ENCODE measurements at places on chromosomes 6 and 20.

DNA sequence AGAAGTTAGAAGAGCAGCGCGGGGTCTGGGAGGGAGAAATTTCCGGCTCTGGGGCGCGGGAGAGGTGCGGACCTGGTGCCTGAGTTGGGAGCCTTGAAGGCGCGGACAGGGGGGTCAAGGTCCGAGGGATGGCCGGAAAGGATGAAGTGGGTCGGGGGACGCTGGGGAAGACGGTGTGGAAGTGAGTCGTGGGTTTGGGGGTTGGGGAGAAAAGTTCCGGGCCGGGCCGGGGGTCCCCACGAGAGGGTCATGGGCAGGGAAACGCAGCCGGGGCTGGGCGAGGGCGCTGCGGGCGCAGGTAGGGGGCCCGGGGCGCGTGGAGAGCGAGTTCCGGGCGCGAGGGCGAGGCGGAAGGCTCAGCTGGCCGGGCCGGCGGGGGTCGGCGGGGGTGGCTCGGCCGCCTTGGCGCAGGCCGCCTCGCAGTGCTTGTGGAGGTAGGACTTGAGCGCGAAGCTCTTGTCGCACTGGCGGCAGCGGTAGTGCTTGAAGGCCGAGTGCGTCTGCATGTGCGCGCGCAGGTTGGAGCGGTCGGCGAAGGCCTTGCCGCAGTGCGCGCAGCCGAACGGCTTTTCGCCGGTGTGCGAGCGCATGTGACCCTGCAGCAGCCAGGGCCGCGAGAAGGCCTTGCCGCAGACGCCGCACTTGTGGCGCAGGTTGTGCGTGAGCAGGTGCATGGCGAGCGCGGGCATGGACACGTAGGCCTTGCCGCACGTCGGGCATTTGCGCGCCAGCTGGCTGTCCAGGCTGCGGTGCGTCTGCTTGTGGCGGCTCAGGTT is 10.5 kb upstream of the SRXN1 start:
- no peak for DNase-seq

- no peak for DNase-seq
These were observed 8.8 kb downstream of the BICRAL start for GRCh38 chr6:42790549-42791181.

DNA sequence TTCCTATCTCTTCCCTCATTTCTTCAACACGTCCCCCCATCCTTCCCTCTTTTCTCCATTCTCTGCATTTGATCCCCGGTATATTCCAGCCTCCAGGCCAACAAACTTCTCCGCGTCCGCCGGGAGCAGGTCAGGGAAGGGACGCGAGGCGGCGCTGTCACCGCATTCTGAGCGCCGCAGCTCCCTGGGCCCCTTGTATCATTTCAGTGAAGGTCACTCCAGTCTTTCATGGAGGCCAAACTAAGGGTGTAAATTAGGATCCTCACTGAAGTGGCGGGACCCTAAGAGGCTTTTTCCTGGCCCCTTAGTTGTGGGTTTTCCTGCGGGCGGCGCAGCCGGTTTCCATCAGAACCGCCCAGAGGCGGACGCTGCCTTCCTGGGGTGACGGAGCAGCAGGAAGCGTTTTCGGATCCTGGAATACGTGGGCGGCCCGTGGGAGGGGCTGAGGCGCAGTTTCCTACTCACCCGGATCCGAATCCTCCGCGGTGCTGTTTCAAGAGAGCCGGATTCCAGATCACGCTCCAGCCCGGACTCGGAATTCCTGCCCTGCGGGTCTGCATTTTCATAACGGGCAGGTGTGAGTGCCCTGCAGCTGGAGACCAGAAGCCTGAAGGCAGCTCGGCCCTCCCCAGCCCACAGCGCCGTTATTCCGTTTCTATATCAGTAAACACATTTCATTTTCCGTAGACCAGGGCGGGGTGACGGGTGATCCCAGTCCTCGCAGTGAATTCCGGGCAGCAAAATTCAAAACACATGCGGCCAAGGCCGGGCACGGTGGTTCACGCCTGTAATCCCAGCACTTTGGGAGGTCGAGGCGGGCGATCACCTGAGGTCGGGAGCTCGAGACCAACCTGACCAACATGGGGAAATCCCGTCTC is 3.6 kb upstream of the MICA start:
- no peak for DNase-seq

DNA sequence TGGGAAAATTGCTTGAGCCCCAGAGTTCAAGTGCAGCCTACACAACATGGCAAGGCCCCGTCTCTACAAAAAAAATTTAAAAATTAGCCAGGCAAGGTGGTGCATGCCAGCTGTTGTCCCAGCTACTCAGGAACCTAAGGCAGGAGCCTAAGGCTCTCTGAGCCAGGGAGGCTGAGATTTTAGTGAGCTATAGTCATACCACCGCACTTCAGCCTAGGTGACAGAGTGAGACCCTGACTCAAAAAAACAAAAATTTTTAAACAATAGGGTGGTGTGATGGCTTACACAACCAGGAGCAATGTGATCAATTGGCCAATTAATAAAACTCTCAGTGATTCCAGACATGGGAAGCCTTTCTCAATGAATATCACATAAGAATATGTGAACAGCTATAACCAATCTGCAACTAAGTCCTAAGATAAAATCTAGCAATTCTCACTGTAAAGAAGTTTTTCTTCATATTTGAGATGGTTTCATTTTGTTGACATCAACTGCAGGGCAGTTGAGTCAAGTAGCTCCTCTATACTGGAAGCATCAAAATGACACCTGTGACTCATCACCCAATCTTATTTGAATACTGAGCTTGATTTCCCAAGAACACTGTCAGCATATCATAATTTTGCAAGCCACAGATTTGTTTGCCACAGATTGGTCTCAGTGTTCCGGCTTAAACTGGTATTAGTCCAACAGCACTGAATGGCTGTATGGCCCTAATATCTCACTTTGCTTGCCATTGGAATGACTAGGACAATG is 169.0 kb upstream of the GJE1 start:
- DNase-seq: no peak

DNA sequence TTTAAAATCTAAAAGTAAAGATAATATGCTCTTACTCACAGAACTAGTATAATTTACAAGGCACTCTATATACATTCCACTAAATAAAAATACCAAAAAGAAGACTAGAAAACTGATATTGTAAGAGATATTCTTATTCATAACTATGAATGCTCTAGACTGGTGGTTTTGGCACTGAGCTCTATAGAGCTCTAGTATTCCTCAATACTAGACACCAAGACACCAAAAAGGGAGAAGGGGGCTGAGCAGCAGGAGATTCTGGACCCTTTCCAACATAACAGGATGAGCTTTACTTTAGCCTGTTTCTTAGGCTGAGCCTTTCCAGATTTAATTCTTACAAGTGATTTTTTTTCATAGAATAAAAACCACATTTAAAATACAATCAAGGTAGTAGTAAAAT is 173.6 kb downstream of the COL21A1 start:
- no peak for DNase-seq

- DNase-seq: no peak
These were observed 25.1 kb downstream of the ZC3H12D start for GRCh38 chr6:149459761-149460160.

DNA sequence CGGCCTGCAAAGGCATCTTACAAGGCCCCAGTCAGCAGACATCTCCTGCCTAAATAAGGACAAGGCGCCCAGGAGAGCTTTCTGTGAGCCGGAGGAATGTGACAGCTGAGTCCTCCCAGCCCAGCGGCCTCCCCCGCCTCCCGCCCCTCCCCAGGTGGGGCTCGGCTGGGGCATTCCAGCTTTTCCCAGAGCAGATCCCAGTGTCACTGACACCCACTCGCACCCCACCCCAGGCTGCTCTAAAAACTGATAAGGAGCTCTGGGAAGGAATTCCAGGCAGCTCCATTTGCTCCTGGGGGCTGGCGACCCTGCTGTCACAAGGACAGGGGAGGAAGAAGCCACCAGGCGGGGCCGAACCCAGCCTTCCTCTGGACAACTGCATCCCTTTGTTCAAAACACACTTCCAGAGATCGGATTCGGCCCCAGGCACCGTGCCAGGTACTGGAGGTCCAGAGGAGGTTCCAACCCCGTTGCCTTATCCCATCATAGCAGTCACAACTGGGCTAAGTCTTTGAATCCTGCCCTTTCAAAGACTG is 49.7 kb downstream of the JPH2 start:
- DNase-seq: no peak

GRCh38 chr6:84141521-84141920 is 85.9 kb downstream of the CEP162 start:
- DNase-seq: no peak

DNA sequence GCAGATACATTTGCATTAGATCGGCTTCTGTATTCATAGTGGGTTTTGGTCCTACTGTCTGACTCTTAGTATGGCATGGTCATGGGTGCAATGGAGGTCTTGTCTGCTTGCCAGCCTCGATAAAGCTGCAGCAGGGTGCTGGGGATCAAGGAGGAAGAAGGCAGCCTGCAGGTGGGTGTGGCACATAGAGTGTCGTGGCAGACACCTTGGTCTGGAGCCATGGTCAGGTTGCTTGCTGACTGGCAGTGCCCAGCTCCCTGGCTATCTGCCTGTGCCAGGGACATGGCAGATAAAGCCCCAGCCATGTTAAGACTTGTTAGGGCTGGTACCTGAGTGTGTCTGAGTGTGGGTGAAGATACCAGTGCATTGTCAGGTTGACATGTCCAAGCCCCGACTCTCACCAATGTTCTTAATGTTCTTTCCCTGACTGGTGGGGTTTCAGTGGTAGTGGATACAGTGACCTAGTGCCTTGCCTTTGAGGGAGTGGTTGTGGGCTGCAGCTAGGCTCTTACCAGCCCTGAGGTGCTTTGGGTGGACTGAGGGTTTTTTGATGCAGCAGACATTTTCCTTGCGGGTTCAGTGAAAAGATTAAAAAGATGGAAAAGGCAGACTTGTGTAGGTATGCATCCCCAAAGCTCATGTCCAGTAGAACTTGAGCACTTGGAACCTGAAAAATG is 1.8 kb downstream of the FAM83D start:
- no peak for DNase-seq

DNA sequence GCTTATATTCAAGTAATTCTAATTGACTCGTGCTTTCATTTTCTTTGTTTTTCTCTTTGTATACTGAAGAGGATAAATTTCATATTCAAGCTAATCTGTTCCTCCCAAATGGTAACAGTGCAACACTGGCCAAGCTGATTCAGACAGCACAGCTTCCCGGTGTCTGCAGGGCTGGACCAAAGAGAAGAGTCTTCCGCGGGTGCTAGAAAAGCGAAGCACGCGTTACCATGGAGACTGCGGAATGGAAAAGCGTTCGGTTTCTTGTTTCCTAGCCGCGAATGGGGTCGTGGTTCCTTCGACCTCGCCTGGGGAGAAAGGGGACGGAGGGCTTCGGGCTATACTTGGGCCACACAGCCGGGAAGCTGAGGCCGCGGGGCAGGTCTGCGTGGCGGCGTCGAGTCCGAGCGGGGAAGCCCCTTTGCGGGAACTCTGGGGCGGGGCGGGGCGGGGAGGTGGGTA is 6.2 kb upstream of the ZNF311 start:
- DNase-seq: no peak

GRCh38 chr6:161228921-161229591 is 44.8 kb downstream of the AGPAT4 start:
- no peak for DNase-seq

GRCh38 chr6:142294679-142295078 is 7.1 kb upstream of the ADGRG6 start:
- no peak for DNase-seq

DNA sequence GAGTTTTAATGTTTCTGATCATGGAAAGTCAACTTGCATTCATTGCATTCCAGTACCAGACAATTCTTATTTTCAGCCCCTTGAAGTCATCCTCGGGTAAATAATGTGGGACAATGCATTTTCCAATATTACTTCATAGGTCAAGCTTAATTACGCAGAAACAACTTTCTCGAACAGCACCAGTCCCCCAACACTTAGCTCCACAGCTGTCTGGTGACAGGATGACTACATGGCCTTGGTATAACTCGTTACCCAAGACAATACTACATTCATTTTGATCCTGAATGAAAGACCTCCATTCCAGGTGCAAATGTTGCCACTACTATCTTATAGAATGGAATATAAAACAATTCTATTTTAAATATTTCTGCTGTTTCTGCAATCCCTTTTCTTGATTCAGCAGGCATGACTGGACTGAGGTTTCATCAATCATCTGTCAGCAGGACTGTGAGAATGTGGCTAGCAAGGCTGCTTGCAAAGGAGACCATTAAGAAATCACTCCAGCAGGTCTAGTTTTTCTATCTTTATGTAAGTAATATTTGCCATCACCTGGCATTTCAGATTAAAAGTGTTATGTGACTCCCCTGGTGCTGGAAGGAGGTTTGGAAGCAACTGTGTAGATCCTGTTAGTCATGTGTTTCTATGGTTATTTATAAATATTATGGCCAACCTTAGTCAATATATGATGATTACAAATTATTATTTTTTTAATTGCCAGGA is 147.9 kb downstream of the HAO1 start:
- no peak for DNase-seq

- DNase-seq: peak; percentile 42
These were observed 11.2 kb downstream of the TRIM31 start for GRCh38 chr6:30101444-30102413.

- no peak for DNase-seq
These were observed 464 bp downstream of the EHMT2 start for GRCh38 chr6:31896856-31897611.

DNA sequence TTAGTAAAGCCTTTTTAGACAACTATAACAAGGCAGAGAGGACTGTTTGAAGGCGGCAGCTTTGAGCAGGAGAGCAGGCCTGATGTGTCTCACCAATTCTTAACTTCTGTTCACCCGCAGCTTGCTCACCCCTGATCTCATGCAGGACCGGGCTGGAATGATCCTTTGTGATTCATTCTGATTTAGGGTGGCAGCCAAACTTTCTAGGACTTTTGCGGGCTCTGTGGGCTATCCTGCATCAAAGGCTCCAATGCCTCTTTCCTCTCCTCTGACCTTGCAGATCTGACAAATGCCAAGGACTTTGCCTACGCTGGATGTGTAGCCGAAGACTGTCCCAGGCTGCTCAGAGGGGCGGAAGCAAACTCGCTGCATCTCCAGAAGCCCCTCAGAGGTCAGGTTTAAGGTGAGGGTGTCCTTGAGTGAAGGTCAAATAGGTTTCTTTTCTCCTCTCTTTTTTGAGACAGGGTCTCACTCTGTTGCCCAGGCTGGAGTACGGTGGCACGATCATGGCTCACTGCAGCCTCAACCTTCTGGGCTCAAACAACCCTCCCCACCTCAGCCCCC is 72.3 kb downstream of the VEGFA start:
- no peak for DNase-seq

DNA sequence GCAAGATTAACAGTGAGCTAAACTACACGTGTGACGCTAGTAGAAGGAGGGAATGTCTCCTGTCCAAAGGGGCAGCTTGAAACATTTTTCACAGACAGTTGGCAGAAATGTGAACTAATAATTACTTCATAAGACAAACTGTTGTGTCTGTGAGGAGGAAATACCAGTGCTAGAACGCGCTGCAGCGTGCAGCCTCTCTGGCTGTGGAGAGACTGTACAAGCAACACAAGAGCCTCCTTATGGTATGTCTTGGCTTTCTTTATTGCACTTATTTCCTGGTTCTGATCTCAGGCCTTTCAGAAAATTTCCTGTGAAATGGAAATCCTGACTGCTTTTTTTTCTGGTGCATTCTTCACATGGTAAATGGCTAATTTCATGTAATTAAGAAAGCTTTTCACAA is 25.3 kb upstream of the TIAM2 start:
- DNase-seq: no peak

- no peak for DNase-seq
These were observed 40.2 kb upstream of the DEFB112 start for GRCh38 chr6:50089911-50090310.
